ENCODE measurements at places on chromosomes 7 and 10.

DNA sequence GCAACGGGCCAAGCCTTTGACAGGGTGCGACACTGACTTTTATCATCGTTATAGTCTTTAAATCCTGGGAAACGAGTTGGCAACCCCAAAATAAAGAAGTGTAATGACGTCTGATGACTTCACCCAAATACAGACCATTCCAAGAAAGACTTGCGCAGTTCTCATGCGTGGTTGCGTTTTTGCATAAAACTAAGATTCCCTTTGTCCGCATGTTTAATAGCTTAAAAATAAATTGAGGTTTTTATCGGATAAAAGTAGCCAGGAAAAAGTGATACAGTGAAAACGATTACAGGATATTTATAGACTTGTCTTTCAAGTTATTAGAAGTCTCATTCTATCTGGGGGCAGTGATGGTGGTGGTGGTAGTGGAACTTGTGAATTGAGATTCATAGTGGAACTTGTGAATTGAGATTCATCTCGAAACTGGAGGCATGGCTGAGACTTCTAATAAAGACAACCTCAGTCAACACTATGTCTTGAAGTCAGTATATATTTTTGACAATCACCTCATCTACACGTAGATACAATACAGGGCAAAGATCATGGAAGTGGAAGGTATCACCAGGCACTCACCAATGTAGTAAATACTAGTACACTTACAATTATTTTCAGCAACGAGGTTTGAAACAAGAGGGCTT, 1.2 kb upstream of the NAMPT start:
- DNase-seq: no peak

DNA sequence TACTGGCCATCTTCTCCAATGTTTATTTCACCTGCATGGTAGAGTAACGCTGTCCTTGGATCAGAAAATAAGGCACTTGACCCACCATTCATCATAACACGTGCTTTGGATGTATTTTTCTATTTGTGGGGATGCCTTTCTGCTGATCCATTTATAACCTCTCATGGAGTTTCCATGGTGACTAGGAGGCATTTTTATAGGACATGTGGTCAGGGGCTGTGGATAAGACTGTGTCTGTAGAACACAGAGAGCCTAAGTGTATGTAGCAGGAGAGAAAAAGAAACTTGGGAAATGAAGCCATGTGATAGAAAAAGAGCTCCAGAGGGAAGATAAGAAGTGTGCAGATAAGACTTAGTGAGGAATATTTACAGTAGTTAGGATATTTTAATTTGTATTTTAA, 184.2 kb downstream of the POU6F2 start:
- DNase-seq: no peak

DNA sequence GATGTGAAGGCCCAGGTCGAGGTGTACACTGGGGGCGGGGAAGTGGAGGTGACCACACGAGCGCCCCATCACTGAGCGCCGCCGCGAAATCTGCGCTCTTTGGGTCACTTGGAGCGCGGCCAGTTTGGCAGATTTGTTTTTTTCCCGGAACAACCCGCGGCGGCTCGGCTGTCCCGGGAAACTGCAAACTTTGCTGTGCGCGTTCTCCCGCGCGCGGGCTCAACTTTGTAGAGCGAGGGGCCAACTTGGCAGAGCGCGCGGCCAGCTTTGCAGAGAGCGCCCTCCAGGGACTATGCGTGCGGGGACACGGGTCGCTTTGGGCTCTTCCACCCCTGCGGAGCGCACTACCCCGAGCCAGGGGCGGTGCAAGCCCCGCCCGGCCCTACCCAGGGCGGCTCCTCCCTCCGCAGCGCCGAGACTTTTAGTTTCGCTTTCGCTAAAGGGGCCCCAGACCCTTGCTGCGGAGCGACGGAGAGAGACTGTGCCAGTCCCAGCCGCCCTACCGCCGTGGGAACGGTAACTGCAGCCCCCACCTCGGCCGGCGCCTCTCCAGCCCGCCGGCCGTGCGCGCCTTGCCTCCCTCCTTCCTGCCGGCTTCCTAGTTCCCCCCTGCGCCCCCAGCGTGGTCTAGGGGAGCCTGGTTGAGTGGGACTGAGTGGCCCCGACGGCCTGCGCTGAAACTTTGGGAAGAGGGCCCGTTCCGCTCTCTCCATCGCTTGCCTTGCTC, at the start of gene CASP7:
TSS of gene CASP7 (plus strand) at position 450 of the 727 bp plus-strand sequence. CDS start 17,582 bp downstream, outside the sequence.
- peak; percentile 69 for DNase-seq

- DNase-seq: peak; percentile 58
Observed at GRCh38 chr7:73718905-73719805, at the start of gene STX1A. STX1A (minus strand) TSS chr7:73719669; CDS start chr7:73719631, 38 bp downstream.

DNA sequence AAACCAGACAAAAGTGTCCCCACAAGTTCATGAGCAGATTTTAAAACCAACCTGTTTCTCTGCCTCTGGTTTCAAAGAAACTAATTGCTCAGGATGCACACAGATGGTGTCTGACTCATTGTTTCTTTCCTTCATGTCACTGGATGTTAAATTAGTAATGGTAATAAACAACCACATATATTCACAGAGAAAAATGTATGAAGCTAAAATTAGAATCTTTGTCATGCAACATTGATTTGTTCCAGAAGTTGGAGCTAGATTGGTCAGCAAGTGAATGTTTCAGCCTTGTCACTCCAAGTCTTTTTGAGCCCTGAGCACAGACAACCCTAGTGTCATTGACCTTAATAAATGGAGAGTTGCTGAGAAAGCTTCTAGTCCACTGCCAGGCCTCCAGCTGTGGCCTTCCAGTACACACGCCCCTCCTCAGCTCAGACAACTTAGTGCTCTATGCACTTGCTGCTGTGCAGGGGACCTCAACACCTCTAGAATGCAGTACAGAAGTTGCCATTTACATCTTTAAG, 175.9 kb downstream of the CCDC71L start:
- DNase-seq: peak; percentile 72

- no peak for DNase-seq
Observed at GRCh38 chr10:92753865-92754264, 64.1 kb downstream of the HHEX start.

Measured in muscle of back (tissue), 13 donors.